ENCODE measurements at places on chromosomes 2 and 18.

DNA sequence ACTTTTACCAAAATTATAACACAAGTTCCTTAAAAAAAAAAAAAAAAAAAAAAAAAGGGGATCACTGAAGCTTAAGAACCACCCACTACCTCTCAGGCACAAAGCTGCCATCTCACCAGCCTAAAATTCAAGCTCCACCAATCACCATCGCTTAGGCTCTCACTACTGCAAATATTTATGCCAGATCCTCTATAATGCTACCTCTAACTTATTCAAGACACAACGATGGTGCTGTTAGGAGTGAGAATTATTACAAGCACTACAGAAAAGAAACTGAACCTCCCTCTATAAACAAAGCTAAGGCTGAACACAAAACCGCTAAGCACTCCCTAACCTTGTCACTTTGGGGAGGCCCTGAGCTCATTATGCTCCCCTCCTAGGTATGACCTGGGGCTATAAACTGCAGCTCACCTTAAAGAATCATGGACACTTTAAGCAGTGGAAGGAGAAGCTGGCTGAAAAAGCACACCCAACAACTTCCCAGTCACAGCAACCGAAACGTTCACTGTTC lies 3.6 kb downstream of the FZD5 start:
- DNase-seq: no peak

DNA sequence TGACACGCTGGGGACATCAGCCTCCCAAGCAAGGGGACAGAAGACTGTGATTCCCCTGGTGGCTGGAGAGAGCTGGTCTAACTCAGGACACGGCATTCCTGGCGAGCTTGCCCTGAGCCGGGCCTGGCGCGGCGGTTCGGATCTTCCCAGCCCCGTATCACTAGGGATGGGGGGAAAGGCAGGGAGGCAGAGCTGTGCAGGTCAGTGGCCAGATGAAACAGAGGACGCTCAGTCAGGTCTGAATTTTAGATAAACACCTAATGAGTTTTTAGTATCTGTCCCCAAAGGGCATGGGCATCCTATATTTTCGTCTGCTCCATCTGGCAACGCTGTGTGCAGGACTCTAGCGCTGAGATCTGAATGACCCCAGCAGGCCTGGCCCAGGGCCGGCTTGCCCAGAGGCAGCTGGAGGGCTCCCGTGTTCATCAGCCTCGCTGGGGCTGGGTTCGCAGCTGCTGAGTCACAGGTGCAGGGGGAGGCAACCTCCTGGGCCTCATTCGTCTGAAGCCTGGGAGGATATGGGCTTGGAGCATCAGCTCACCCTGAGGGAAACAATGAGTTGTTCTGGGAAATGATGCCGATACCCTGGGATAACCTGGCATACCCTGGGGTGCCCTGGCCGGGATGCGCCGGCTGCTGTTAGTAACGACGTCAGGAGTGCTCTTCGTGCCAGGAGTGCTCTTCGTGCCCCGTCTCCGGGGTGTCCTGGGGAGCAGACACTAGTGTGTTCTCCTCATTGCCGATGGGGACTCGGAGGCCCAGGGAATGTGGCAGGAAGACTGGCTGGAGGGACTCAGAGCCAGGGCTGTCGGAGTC lies 48.1 kb upstream of the HPCAL1 start:
- peak; percentile 62 for DNase-seq

GRCh38 chr2:176494949-176495353 lies 225.7 kb downstream of the MTX2 start:
- no peak for DNase-seq

- peak; percentile 83 for DNase-seq
Observed at GRCh38 chr2:39227628-39228412, 15.9 kb downstream of the CDKL4 start.

- no peak for DNase-seq
Observed at GRCh38 chr2:231369580-231370428, 25.7 kb upstream of the B3GNT7 start.

- DNase-seq: no peak
Observed at GRCh38 chr18:39007031-39007902, 1441.7 kb upstream of the CELF4 start.

DNA sequence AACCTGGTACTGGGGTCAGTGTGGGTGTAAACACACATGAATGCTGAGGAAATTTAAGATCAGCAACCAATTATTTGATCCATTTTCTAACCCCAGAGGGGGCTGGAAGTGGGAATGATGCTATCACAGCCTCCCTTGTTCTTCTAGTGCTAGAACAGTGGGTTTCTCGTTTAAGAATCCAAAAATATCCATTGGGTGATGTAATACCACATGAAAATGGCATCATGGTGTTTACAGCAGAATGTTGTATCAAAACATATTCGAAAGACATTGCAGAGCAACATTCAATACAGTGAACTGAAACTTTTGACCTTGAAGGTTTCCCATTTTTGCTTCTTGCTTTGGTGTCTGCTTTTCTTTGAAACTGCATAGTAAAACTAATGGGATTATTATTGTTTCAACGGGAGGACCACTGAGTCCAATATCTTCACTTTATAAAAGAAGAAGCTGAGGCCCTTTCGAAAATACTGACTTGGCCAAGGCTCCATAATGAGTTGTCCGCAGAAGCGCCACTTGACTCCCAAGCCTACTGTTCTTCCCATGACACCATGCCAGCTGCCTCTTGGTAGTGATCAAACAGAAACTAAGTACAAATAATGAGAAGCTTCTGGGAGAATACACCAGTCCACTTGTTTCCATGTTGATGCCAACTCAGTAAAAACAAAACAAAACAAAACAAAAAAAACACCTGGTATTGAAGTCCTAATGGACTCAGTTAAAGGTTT lies 106.1 kb downstream of the COLEC12 start:
- DNase-seq: no peak

DNA sequence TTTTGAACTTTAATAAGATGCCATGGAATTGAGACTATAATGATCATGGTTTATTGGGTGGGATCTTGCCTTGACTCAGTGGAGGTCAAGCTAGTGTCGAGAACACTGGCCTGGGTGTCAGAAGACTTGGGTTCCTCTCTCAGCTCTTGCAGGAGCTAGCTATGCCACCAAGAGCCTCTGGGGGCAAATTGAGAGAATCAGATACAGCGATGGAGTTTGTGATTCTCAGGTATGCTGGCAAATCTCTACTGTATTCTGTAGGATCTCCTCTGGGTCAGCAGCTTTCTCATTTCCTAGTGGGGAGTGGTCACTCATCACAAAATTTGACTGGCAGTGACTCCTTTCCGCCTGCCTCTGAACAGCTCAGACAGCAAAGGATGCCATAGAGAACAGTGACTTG lies 477.0 kb downstream of the RNF144A start:
- no peak for DNase-seq

DNA sequence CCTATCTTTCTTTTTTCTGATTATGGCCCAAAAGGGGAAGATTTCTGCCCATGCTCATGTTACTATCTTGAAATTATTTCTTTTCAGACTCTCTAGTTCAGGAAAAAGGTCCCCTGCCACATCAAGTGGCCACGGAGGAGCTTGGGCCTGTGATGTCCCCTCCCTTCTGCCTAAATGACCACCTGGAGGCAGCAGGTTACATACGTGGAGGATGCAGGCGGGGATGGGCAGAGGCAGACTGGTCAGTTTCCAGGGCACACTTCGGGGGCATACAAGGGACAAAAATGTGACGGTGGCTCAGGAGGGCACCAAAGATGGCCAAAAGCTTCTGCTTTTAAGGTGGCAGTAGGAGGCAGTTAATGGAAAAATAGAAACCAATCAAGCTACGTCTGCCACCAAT lies 30.7 kb upstream of the STEAP3 start:
- DNase-seq: no peak

- DNase-seq: no peak
Observed at GRCh38 chr2:10283106-10284062, 19.3 kb upstream of the HPCAL1 start.

DNA sequence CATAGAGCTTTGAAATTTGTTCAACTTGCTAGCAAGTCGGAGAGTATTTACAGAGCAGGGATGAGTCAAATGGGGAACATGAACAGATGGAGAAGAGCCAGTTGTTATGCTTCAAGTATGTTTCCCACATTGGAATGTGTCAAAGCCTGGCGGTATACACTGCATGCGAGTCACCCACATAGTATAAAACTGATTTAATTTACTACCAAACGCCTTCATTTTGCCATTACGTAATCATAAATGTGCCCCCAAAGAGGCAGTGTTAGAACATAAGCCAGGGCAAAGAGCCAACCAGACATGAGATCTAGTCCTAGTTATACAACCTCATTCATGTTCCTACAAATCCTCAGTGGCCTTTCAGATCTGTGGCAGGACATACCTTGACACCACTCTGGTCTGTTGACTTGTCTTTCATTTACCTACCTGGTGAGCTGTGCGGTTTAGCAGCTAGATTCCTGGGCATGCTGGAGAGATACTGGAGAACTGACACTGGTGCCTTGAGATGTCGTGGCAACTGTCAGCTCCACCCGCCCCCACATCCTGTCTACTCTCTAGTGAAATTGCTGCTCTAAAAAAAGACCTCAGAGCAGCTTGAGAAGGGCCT lies 21.7 kb upstream of the NRP2 start:
- no peak for DNase-seq

DNA sequence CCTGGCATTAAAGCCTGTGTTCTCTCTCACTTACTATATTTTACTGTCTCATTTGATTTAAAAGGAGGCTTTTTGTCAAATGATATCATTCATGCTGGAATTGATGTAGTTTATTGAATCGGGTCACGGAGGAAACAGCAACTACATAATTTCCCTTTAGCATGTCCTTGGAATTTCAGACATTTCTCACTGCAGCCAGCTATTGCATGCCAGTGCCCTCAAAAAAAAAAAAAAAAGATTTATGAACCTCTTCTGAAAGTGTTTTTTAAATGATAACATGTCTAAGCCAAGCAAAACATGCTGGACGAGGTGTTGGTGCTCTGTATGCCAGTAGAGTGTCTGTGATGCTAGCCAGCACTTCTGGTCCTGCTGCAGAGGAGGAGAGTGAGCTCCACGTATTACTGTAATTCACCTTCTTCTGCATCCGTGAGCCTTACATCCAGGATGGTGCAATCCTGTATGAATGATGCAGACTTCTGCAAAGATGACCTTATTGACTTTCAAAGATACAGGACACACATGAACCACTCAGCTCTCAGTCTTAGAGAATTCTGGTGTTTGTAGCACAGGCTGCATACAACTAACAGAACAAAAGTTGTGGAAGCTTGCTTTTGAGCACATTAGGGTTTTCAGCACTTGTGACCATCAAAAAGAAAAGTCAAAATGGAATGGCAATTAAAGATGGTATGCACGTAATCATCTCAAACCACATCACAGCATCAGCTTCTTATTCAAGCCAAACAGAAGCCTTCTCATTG lies 31.1 kb downstream of the UGP2 start:
- DNase-seq: no peak

DNA sequence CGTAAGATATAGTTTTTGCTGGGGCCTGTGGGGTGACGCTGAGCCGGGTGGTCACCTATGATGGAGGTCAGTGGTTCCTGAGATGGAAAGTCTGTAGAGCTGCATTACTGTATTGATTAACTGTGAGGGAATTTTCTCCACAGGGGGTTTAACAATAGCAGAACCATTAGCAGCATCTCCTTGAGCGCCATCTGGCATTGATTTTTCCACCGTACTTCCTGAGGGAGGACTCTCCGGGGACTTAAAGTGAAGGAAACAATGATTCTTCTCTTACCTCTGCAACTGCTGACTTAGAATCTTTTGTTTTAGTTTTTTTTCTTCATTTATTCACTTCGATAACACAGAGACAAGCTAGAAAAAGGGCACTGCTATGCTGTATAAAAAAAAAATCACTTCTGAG lies 22.6 kb upstream of the RNF125 start:
- no peak for DNase-seq

DNA sequence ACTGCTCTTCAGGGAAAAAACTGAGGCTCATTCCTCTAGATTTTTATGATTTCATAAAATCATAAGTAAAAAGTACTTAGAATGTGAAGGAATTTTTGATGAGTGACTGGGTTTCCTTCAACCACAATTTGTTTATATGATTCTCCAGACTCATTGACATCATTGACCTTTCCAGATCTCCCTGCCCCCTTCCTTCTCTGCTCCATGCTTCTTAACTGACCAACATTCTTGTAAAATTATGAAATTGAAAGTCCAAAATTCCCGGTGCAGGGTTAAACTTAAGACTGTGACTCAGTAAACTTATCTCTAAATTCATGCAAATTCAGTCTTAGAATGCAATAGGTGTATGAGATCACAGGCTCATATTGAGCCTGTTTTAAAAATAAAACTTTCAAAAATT lies 648.9 kb downstream of the TDRD15 start:
- no peak for DNase-seq

DNA sequence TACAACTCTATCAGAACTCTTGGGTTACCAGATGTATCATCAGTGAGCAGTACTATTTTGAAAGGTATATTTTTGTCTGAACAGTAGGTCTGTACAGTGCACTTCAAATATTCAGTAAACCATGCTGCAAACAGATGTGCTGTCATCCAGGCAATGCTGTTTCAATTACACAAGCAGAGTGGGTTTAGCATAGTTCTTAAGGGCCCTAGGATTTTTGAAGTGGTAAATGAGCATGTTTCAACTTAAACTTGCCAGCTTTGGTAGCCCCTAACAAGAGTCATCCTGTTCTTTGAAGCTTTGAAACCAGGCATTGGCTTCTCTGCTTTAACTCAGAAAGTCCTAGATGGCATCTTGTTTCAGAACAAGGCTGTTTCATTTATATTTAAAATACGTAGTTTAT lies 1519.9 kb downstream of the SUCLG1 start:
- DNase-seq: no peak

- DNase-seq: no peak
Observed at GRCh38 chr2:157271590-157272203, 14.2 kb downstream of the GALNT5 start.

- no peak for DNase-seq
Observed at GRCh38 chr2:96110621-96111256, 5.6 kb downstream of the ADRA2B start.

GRCh38 chr2:17303521-17303920 lies 214.7 kb downstream of the RAD51AP2 start:
- no peak for DNase-seq

GRCh38 chr2:67760995-67761394 lies 301.8 kb downstream of the C1D start:
- DNase-seq: no peak

- no peak for DNase-seq
Observed at GRCh38 chr18:331221-331821, 63.5 kb upstream of the THOC1 start.

DNA sequence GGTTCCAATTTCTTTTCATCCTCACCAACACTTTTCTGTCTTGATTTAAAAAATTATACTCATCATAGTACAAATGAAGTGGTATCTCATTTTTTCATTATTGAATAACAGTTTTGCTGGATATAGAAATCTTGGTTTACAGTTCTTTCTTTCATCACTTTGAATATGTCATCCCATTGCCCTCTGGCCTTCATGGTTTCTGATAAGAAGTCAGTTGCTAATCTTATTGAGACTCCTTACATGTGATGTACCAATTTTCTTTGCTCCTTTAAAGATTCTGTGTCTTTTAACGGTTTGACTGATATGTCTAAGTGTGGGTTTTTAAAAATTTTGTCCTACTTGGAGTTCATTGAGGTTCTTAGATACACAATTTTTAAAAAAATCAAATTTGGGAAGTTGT lies 35.0 kb downstream of the SLC3A1 start:
- no peak for DNase-seq

DNA sequence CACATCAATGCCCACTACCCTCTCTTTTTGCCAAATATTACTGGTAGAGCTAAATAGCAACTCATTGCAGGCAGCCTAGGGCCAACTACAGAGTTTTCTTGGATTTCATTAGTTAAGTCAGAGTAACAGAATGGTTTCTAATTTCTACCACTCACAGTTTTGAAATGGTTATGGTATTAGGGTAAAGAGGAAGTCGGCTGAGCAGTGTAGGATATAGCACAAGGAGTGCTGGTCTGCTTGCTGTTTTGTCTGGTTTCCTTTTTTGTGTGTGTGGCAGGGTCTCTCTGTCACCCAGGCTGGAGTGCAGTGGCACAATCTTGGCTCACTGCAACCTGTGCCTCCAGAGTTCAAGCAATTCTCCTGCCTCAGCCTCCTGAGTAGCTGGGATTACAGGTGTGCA lies 289.2 kb upstream of the CCDC68 start:
- no peak for DNase-seq

Data from left forelimb (tissue), 1 donor.